Panc1 (cell line): ENCODE measurements at places on chromosomes 2 and 18. TPM values are rescaled to one million over a fixed set of nuclear protein-coding genes. Genes with fewer than 3 reads are reported as not detected.

DNA sequence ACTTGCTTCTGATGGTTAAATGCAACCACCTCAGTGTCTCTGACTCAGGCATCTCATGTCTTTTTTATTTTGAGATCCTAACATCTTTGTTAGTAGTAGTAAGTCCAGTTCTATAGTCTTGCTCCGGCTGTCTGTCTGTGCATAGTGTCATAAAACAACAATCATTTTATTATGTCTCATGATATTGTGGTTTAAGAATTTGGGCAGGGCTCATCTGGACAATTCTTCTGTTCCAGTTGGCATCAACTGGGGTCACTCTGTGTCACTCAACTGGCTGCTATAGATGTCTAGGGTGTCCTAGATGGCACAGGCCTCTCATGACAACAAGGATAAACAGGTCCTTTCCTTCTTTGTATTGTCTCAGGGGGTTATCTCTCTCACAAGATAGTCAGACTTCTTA is 299.6 kb upstream of the ZNF521 start:
- no peak overlapping the region for H3K27ac ChIP-seq
- no peaks in the 10 kb centered on the region for H3K27me3 ChIP-seq
- H3K36me3 ChIP-seq = no peaks in the 10 kb centered on the region
- H3K4me1 ChIP-seq = no peaks in the 10 kb centered on the region
- DNase-seq = no peak

DNA sequence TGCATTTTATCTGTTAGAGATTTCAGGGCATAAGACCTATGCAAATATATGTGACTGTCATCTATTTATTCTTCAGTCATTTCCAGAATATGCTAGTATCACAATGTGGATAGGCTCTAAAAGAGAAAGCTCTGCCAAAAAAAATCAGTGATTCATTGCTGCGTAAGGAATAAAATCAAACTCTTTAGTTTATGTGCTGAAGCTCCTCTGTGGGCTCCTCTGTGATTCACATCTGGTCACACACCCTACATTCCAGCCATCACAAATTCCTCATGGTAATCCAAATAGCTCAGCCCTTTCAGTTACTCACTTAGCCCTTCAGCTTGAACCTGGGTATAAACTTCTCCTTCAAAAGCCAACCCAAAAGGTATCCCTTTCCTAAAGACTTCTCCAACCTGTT is 21.4 kb downstream of the DLGAP1 start:
- no peaks in the 10 kb centered on the region for H3K36me3 ChIP-seq
- no peaks in the 10 kb centered on the region for H3K4me1 ChIP-seq
- DNase-seq = no peak
- H3K27me3 ChIP-seq = no peaks in the 10 kb centered on the region

DNA sequence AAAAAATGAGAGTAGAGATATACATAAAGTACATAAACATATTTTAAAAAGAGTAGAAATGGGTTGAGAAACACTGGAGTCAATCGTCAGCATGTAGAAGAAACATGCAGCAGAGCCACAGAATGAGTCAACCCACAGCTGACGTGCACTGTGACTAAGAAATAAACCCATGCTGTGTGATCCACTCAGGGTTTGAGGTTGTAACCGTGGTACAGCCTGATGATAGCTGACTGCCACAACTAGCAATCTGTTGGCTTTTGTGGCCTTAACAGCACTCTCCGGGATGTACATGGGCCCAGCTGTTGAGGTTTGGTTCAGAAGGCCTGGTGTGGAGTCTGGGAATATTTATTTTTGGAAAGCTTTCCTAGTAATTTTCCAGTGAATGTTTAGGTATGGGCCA is 554.4 kb upstream of the MEX3C start:
- no peak for DNase-seq
- no peak overlapping the region for H3K27ac ChIP-seq
- no peak overlapping the region for H3K4me3 ChIP-seq
- no peaks in the 10 kb centered on the region for H3K4me1 ChIP-seq

DNA sequence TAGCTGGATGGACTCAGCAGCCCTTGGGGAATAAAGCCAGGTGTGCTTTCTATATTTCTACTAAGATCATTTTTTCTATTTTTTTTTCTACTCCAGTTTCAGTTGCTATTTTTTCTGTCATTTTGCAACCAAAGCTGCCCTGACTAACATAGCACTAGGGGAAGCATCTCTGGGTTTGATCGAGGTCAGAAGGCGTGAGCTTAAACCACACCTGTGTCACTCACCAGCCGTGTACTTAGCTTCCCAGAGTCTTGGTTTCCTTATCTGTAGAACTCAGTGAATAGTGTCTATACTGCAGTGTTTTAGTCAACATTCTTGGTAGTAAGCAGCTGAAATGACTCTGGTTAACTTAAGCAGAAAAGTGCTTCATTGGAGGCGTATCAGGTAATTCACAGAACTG is 489.6 kb upstream of the SPRED2 start:
- H3K36me3 ChIP-seq = no peaks in the 10 kb centered on the region
- no peak for DNase-seq
- H3K4me3 ChIP-seq = no peak overlapping the region
- no peaks in the 10 kb centered on the region for H3K4me1 ChIP-seq
- H3K27ac ChIP-seq = no peak overlapping the region

DNA sequence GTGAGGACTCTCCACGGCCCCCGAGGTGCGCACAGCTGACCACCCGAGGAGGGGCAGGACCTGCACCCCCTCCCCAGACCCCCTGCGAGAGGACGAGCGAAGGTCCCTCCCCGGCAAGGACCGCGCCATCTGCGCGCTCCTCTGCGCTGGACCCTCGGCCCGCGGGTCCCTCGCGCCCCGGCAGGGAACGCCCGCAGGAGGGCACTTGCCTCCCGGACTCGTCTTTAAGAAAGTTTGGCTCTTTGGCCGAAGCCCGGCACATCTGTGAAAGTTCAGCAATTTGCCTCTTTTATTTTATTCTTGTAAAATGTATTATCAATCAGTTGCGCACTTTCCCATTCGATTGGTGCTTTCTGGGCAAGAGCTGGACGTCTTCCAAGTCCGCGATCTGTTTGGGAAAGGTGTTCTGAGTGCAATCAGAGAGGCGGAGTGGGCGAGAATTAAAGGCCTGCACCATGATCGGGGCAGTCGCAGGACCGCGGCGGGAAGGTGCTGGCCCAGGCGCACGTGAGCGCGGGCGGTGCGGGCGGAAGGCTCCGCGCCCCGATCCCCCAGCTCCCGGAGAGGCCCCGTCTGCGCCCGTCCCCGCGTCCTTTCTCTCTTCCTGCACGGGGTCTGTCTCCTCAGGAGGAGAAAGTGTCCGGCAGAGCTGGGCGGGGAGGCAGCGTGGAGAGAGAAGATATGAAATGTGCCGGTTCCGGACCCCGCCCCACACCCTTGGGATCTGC is 1.6 kb upstream of the ALKAL2 start:
- DNase-seq = no peak
- no peaks in the 10 kb centered on the region for H3K36me3 ChIP-seq
- H3K27ac ChIP-seq = no peak overlapping the region
- no peaks in the 10 kb centered on the region; the same call in 1 of the 2 replicates for H3K4me1 ChIP-seq
- H3K27me3 ChIP-seq = peaks cover 16% of the 10 kb centered on the region
- peak overlapping the region; percentile 63 for H3K4me3 ChIP-seq

DNA sequence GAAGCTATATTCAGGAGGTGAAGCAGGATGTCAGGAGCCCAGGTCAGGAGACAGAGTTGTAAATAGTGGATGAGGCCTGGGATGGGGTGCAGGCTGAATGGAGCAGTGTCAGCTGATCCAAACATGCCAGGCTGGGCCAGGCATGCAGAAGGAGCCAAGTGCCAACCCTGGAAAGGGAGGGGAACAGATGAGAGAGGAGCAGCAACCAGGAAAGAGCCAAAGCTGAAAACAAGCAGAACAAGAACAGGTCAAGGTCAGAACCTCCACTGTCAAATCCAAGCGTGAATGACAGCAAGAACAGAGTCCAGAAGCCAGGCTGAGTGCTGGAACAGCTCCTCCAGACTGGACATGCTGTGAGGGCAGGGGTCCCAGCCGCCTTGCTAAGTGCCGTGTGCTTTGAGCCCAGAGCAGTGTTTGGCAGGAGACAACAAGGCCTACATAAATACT is 49.2 kb upstream of the PPP1CB start:
- DNase-seq = no peak
- no peak overlapping the region for H3K4me3 ChIP-seq
- H3K27ac ChIP-seq = no peak overlapping the region
- H3K4me1 ChIP-seq = no peaks in the 10 kb centered on the region
- H3K27me3 ChIP-seq = no peaks in the 10 kb centered on the region

DNA sequence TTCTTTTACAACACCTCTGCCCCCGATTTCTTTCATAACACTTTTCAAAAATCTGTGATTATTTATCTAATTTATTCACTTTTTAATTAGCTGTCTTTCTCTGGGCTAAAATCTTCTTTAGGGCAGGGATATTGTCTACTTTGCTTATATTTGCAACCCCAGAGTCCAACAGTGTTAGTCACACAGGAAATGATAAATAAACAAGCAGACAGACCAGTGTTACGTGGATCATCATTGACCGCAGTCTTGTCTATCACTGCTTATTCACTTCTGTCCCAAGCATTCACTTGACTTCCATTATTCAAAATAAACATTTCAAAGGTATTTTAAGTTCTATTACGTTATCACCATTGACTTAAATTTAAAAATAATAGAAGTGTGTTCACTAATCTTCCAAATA is 237.6 kb upstream of the UBE2E3 start:
- DNase-seq = peak; percentile 67
- no peak overlapping the region for H3K27ac ChIP-seq
- H3K27me3 ChIP-seq = no peaks in the 10 kb centered on the region
- H3K4me3 ChIP-seq = no peak overlapping the region
- H3K36me3 ChIP-seq = no peaks in the 10 kb centered on the region

GRCh38 chr2:9095690-9096089 is 92.2 kb upstream of the MBOAT2 start:
- DNase-seq = no peak
- no peak overlapping the region for H3K27ac ChIP-seq
- H3K27me3 ChIP-seq = no peaks in the 10 kb centered on the region
- no peaks in the 10 kb centered on the region for H3K4me1 ChIP-seq
- H3K36me3 ChIP-seq = no peaks in the 10 kb centered on the region

DNA sequence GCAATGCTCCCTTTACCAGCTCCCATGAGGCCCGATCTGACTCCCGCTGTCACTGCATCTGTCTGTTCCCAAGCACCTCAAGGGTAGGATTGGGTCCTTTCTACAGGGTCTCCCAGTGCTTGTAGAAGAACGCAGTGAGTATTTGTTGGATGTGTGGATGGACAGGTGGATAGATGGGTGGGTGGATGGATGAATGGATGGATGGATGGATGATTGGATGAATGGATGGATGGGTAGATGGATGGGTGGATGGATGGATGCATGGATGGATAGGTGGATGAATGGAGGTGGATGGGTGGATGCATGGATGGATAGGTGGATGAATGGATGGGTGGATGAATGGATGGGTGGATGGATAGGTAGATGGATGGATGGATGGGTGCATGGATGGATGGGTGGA is 91.6 kb downstream of the HS1BP3 start:
- H3K27ac ChIP-seq = no peak overlapping the region
- no peaks in the 10 kb centered on the region for H3K27me3 ChIP-seq
- no peaks in the 10 kb centered on the region for H3K4me1 ChIP-seq
- H3K36me3 ChIP-seq = no peaks in the 10 kb centered on the region
- no peak for DNase-seq

DNA sequence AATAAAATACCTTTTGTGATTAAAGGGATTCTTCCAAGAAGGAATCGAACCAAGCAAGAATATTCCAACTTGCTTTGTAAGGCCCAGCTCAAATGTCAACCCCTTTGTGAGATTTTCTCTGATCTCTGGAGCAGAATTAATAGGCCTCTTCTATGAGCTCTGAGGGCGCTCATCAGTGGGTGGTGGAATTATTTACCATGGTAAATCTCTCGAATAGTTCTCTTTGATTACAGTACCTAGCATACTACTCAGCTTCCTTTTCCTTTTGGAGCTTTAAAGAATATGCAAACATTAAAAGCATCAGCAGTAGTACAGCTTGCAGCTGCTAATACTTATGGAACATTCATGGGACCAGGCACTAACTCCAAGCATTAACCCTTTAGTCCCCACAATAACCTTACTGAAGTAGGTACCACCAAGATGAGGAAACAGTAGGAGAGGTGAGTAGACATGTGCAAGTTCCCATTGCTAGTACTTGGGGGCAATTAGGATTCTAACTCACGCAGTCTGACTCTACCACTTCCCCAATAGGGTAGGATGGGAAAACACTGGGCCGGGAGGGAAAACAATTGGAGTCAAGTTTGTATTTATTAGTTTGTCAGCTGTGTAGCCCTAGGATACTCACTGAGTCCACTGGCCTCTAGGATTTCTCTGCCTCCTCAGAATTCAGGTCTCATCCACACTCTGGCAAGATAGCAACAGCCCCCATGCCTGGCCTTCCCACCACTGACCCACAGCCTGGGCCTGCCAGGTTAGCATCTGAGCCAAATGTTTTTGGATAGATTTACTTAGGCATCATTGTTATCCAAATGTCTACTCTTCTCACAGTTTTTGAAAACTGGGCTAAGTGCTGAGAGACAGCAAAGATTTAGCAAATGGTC is 21.7 kb downstream of the ADD2 start:
- H3K27me3 ChIP-seq = peaks cover 15% of the 10 kb centered on the region
- no peak overlapping the region for H3K4me3 ChIP-seq
- DNase-seq = no peak
- H3K4me1 ChIP-seq = no peaks in the 10 kb centered on the region

DNA sequence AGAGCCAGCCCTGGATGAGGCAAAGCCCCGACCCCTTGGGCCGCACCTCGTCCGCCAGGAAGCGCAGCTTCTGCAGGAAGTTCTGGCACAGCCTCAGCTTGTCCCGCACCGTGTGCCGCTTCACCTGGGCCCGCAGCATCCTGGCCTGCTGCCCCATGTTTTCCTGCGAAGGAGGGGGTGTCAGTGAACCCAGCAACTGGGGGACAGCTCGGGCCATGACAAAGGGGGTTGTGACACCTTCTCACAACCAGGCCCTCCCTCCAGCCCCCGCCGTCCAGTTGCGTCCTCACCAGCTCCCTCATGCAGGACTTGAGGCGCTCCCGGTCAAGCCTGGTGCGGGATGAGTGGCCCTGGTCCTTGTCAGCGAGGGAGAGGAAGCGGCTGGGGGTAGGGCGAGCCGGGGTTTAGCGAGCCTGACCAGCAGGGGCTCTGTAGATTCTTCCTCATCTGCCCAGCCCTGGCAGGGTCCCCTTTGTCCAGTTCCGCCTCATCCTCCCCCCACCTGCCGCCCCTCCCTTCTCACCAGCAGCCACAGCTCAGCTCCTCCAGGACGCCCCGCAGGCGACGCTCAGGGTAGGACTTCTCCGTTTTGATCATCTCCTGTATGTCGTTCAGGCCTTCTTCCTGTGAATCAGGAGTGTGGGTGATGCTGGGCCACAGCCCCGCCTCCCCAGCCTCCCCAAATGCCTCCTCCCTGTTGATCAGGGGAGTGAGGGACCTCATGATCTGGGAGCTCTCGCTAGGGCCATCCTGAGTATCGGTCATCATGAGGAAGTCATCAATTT is 606 bp downstream of the OTOF start:
- peaks cover 4% of the 10 kb centered on the region for H3K4me1 ChIP-seq
- no peak for DNase-seq
- H3K4me3 ChIP-seq = no peak overlapping the region
- no peaks in the 10 kb centered on the region for H3K36me3 ChIP-seq
- H3K27ac ChIP-seq = no peak overlapping the region

Gene GAD1
- 12.5 TPM for total RNA-seq

Gene CFAP65
- total RNA-seq = 0.33 TPM

Gene LTBP1
- 12.5 TPM for total RNA-seq

Gene INHBB
- total RNA-seq = 38.2 TPM

Gene PDE11A
- total RNA-seq = not detected

Gene FAM110C
- total RNA-seq = 0.13 TPM

Gene MATN3
- 3.5 TPM for total RNA-seq

Gene MYCN
- total RNA-seq = not detected
